Stimulated activated CD8-positive, alpha-beta memory T cell treated with anti-CD3 and anti-CD28 coated beads, Interleukin-4, amount 100 ng/mL, for 1 hour (primary cell): ENCODE measurements at places on chromosomes 11 and 22.
A peak's percentile ranks its signal among the peaks of the same experiment; 100 is the strongest.

GRCh38 chr11:83815736-83816135 is 529.6 kb upstream of the CCDC90B start:
- no peak for DNase-seq

- no peak for DNase-seq
Observed at GRCh38 chr22:31162015-31162765, 2.2 kb downstream of the RNF185 start.

- no peak for DNase-seq
Observed at GRCh38 chr11:36105743-36106581, 162.1 kb downstream of the LDLRAD3 start.

GRCh38 chr11:47904048-47904447 is 55.9 kb upstream of the NUP160 start:
- no peak for DNase-seq

DNA sequence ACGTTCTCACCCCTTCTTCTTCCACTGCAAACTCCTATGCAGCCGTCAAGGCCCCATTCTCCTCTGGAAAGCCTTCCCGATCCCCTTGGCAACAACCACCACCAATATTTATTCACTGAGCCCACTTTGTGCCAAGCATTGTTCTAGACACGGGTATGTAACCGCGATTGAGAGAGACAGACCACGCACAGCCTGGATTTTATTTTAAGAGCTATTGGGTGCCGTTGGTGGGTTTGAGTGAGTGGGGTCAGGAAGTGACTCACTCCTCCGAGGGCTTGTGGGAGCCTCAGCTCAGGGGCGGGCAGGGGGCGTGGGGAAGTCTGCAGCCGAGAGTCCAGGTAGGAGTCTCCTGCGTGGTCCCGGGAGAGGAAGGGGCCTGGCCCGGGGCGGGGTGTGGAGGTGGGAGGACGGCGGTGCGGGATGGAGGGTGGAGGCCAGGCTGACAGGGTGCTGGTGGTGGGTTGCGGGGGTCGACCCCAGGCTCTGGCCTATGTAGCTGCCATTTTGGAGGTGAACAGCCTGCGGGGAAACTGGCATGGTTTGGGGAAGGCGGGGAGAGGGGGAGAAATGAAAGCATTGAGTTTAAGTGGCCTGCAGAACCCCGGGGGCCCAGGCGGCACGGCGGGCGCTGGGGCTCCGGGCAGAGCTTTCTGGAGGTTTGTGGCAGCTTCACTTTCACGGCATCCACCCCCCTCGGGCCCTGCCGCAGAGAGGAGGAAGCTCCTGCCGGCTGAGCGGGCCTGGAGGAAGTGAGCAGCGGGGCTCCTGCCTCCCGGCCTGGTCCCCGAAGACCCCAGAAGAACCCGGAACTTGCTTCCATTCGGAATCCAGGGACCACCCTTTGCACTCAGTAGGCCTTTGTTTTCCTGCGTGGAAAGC is 547 bp downstream of the PARVG start:
- peak; percentile 36 for DNase-seq

- DNase-seq, result no peak
Observed at GRCh38 chr11:61201476-61201875, 1.8 kb upstream of the PGA3 start.

GRCh38 chr11:71298761-71299181 is 46.4 kb upstream of the SHANK2 start:
- no peak for DNase-seq
